ENCODE measurements at places on chromosomes 11 and 22. TPM values are rescaled to one million over a fixed set of nuclear protein-coding genes. Genes with fewer than 3 reads are reported as not detected.
A peak's percentile ranks its signal among the peaks of the same experiment; 100 is the strongest.

DNA sequence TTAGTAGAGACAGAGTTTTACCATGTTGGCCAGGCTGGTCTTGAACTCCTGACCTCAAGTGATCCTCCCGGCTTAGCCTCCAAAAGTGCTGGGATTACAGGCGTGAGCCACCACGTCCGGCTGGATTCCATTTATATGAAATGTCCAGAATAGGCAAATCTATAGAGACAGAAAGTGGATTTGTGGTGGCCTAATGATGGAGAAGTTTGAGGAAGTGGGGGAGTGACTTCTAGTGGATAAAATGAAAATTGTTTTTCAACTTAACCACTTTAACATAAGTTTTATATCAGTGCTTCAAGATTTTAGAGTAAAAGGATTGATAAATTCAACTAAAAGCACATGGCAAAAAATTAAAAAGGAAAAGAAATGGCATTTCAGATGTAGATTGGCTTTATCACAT is 66.2 kb downstream of the HIPK3 start:
- H3K27me3 ChIP-seq = no peaks in the 10 kb centered on the region
- H3K4me3 ChIP-seq = no peak overlapping the region
- peaks cover 9% of the 10 kb centered on the region for H3K4me1 ChIP-seq

The HBE1 gene
- not detected for polyA plus RNA-seq

GRCh38 chr11:94272738-94273313 is 31.6 kb upstream of the IZUMO1R start:
- H3K4me1 ChIP-seq = no peaks in the 10 kb centered on the region
- no peaks in the 10 kb centered on the region for H3K36me3 ChIP-seq
- no peak for DNase-seq
- H3K4me3 ChIP-seq = no peak overlapping the region
- no peaks in the 10 kb centered on the region for H3K27me3 ChIP-seq
- no peak overlapping the region for H3K27ac ChIP-seq

The SHANK3 gene
- 0.45 TPM for polyA plus RNA-seq

DNA sequence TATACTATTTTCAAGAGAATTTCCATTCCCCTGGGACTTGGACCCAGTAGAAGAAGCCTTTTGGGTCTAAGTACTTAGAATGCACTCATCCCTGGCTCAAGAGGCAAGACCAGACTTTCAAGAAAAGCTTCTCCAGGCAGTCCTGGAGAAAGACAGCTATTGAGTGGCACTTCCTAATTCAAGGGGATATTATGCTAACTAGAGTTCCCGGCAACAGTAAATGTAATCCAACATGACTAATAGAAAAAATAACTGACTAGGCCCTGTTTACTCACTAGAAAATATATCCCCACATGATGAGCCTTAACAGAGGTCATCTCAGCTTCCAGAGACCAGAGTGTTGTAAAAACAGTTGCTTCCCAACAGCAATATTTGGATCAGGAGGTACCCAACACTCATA is 47.2 kb upstream of the AKIP1 start:
- no peak overlapping the region for H3K4me3 ChIP-seq
- no peak overlapping the region for H3K27ac ChIP-seq
- no peaks in the 10 kb centered on the region for H3K27me3 ChIP-seq
- peaks cover 8% of the 10 kb centered on the region for H3K4me1 ChIP-seq
- no peak for DNase-seq

- H3K4me3 ChIP-seq = no peak overlapping the region
- DNase-seq = peak; percentile 43
- H3K27ac ChIP-seq = no peak overlapping the region
- no peaks in the 10 kb centered on the region for H3K4me1 ChIP-seq
- H3K36me3 ChIP-seq = no peaks in the 10 kb centered on the region
Measured at GRCh38 chr11:44555031-44555800, 10.2 kb upstream of the CD82 start.

GRCh38 chr11:61327669-61328071 is 5.2 kb downstream of the DDB1 start:
- H3K4me1 ChIP-seq = peaks cover 7% of the 10 kb centered on the region
- no peak overlapping the region for H3K4me3 ChIP-seq
- DNase-seq = no peak
- no peaks in the 10 kb centered on the region for H3K27me3 ChIP-seq

GRCh38 chr22:19723983-19724827 is 866 bp downstream of the GP1BB start:
- H3K36me3 ChIP-seq = peaks cover 23% of the 10 kb centered on the region
- no peak overlapping the region for H3K27ac ChIP-seq
- no peak overlapping the region for H3K4me3 ChIP-seq

The SAAL1 gene
- polyA plus RNA-seq = 11.7 TPM

DNA sequence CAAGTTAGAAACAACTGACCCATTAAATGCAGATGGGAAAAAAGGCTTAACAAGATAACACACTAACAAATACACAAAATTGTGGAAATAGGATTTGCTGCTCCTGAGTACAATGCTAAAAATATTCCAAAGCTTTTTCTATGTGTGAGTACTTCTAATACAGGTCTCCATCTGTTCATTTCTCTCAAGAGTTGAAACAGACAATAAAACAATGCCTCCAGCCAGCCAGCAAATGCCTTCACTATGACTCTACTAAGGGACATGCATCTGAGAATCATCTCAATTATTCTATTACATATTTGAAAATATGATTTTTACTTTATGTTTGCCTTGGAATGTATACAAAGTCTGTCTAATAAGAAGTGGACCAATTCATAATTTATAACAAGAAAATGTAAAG is 119.0 kb downstream of the CADM1 start:
- H3K4me3 ChIP-seq = no peak overlapping the region
- no peak overlapping the region for H3K27ac ChIP-seq
- no peaks in the 10 kb centered on the region for H3K27me3 ChIP-seq
- no peak for DNase-seq
- no peaks in the 10 kb centered on the region for H3K4me1 ChIP-seq
- no peaks in the 10 kb centered on the region for H3K36me3 ChIP-seq

The WNT7B gene
- 0.03 TPM for polyA plus RNA-seq

DNA sequence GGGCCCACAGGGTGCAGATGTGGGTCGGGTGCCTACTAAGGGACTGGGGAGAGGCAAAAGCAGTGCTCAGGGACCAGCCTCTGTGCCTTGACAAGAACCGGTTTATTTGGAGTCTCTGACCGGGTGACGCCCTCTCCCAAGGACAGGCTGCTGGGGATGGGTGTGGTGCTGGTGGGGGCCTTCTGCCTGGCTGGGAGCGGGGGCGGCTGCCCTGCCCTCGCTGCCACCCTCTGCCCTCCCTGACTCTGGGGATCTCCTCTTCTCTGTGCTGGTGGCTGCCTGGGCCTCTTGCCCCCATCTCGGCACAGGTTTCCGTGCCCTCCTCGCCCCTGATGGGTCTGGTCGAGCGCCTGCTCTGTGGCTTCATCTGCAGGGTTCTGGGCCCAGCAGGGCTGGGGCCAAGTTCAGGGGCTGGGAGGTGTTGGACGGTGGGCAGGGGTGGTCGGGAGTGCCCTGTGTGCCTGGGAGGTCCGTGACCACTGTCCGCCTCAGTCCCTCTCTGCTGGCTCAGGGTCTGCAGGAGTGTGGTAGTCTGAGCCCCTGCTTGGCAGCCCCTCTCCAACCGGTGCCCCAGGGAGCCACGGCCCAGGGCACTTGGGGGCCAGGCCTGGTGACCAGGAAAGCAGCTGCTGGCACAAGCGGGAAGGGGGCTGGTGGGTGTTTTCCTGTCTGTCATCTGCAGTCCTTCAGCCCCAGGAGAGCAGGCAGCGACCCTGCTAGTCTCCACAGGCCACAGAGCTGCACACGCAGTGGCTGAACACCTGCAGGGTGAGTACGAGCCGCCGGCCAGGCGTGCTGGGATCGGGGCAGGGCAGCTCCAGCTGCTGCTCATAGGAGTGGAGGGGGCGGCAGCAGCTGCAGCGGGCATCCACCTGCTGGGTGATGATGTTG is 23.5 kb downstream of the MUC6 start:
- H3K36me3 ChIP-seq = peaks cover 22% of the 10 kb centered on the region
- no peaks in the 10 kb centered on the region for H3K27me3 ChIP-seq
- DNase-seq = no peak
- no peak overlapping the region for H3K27ac ChIP-seq

- no peaks in the 10 kb centered on the region for H3K36me3 ChIP-seq
- DNase-seq = no peak
- H3K27ac ChIP-seq = no peak overlapping the region
- no peaks in the 10 kb centered on the region for H3K4me1 ChIP-seq
- H3K4me3 ChIP-seq = no peak overlapping the region
- no peaks in the 10 kb centered on the region for H3K27me3 ChIP-seq
Measured at GRCh38 chr11:21430537-21430936, 761.2 kb downstream of the NELL1 start.

The LRRC75B gene
- 112 TPM for polyA plus RNA-seq

- H3K27ac ChIP-seq = no peak overlapping the region
- no peaks in the 10 kb centered on the region for H3K4me1 ChIP-seq
- no peak overlapping the region for H3K4me3 ChIP-seq
- H3K36me3 ChIP-seq = no peaks in the 10 kb centered on the region
- H3K27me3 ChIP-seq = peaks cover 12% of the 10 kb centered on the region
Measured at GRCh38 chr22:49480896-49481658, 346.6 kb downstream of the BRD1 start.

GRCh38 chr11:94175535-94175934 is 46.9 kb downstream of the PANX1 start:
- H3K27me3 ChIP-seq = no peaks in the 10 kb centered on the region
- H3K4me3 ChIP-seq = no peak overlapping the region
- no peaks in the 10 kb centered on the region for H3K36me3 ChIP-seq

DNA sequence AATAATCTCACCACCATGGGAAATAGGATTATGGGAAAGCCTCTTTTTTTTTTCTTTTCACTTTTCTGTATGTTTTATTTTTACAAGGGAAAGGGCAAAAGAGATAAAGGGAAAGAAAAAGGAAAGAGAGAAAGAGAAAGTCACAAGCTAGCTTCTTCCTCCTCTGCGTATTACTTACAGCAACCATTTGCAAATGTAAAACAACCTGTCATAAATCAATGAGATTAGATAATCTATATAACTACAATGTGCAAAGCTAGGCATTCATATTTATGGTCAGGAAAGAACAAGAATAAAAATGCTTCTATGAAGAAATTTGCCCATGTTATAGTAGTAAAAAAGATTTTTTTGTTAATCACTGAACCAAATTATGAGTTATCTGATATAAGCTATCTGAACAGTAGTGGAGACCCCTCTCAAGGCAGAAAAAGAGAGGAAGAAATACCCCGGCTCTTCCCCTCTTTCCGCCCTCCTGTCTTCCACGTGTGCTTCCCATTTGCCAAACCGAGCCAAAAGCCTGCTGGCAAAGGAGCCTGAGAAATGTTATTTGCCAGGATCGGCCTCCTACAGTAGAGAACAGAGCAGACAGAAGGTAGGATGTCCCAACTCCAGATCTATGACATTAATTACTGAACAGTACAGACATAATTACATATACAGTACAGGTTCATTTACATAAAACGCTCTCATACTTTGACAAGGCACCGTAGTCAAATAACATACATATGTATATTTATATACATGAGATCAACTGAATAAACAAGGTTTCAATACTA is 50.2 kb downstream of the ARHGAP32 start:
- H3K4me3 ChIP-seq = no peak overlapping the region
- H3K27ac ChIP-seq = peak overlapping the region; percentile 43
- peaks cover 4% of the 10 kb centered on the region for H3K4me1 ChIP-seq
- H3K27me3 ChIP-seq = no peaks in the 10 kb centered on the region

The RFPL1 gene
- not detected for polyA plus RNA-seq

GRCh38 chr11:15622231-15622890 is 507.6 kb downstream of the INSC start:
- H3K4me1 ChIP-seq = no peaks in the 10 kb centered on the region
- H3K27ac ChIP-seq = no peak overlapping the region
- H3K4me3 ChIP-seq = no peak overlapping the region

- no peak overlapping the region for H3K27ac ChIP-seq
- H3K36me3 ChIP-seq = no peaks in the 10 kb centered on the region
Measured at GRCh38 chr11:113681711-113682413, 24.2 kb downstream of the TMPRSS5 start.

DNA sequence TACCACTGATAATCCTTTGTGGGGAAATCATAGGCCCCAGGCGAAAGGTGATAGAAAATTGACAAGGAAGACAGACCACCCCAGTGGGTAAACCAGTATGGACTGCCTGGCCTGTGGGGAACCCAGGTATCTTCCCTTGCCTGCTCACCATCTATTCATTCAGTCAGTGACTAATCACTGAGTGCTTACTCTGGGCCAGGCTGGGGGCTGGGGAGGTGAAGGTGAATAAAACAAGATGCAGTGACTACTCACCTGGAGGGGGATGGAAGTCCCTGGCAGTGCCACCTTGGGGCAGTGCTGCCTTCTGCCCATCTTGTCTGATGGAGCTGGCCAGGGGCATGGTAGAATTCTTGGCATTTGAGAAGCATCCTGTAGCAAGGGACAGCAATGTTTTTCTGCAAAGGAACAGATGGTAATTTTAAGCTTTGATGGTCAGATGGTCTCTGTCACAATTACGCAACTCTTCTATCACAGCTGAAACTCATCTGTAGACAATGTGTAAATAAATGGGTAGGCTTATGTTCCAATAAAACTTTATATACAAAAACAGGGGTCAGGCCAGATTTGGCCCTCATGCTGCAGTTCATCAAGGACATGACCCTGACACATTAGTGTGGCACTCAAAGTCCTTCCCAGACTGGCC is 4.6 kb downstream of the ISX start:
- H3K27ac ChIP-seq = no peak overlapping the region
- peak overlapping the region; percentile 59 for H3K4me3 ChIP-seq
- peak; percentile 43 for DNase-seq
- H3K4me1 ChIP-seq = no peaks in the 10 kb centered on the region

The CLTCL1 gene
- polyA plus RNA-seq = 1.5 TPM

The MUC5AC gene
- not detected for polyA plus RNA-seq

DNA sequence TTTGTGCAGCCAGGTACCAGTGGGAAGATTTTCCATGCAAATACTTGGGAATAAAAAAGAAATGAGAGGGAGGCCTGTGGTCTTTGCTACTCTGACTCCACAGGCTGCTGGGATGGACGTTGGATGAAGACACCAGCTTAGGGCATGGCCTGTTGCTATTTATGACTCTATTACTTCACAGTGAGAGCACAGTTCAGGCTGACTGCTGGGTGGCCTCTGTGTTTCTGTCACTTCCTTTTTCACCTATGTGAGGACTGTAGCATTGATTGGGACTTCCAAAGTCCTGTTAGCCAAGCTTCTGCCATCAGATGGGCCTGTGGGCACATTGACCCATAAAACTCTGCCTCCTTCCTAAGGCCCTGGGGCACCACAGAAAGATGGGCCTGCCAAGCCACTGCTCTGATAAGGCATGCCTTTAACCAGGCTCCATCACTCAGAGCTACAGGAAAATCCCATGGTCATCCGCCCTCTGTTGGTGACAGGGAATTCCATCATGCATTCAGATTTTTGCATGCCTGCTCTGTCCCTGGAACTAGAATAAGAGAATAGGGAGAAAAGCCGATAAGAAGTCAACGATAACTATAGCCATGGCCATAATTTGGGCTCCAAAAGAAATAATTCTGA is 64.6 kb downstream of the KCNJ1 start:
- peaks cover 5% of the 10 kb centered on the region for H3K36me3 ChIP-seq
- DNase-seq = peak; percentile 15
- no peaks in the 10 kb centered on the region for H3K4me1 ChIP-seq
- no peak overlapping the region for H3K4me3 ChIP-seq

The OR56B1 gene
- not detected for polyA plus RNA-seq

All from small intestine (tissue), 16 donors.